ENCODE measurements at places on chromosomes 6 and 20.

DNA sequence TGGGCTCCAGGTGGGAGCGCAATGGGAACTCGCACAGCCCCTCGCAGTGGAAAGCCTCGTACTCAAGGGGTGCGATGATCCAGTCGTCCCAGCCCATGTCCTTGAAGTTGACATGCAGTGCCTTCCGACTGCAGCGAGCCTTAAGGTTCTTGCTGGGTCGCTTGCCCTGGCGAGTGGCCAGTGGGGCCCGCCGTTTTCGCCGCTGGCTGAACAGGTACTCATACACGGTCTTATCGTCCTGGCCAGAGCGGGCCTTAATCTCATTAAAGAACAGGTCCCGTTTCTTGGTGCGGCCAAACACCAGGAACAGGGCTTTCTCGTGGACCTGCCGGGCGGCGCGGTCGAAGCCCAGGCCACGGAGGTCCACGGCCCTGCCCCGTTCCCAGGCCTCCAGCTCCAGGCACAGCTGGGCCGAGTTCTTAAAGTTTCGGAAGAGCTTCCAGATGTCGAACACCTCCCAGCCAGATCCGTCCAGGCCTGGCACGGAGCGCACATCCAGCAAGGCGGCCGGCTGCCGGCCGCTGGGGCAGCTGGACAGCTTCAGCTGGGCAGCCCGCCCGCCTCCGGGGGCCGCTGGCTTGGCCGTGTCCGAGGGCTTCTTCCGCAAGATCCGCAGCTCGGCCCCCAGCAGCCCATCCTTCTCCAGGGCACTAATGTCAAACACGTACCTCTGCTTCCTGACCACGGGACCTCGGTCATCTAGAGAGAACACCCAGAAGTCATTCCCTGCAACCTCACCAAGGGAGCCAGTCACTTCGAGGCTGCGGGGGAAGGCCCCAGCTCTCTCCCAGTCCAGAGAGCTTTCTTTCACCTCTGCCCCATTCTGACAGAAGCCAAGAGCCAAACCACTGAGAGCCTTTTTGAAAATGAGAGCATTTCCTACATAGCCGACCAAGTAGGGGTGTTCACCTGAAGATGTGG, 3.7 kb downstream of the GDF5 start:
- no peak for DNase-seq

DNA sequence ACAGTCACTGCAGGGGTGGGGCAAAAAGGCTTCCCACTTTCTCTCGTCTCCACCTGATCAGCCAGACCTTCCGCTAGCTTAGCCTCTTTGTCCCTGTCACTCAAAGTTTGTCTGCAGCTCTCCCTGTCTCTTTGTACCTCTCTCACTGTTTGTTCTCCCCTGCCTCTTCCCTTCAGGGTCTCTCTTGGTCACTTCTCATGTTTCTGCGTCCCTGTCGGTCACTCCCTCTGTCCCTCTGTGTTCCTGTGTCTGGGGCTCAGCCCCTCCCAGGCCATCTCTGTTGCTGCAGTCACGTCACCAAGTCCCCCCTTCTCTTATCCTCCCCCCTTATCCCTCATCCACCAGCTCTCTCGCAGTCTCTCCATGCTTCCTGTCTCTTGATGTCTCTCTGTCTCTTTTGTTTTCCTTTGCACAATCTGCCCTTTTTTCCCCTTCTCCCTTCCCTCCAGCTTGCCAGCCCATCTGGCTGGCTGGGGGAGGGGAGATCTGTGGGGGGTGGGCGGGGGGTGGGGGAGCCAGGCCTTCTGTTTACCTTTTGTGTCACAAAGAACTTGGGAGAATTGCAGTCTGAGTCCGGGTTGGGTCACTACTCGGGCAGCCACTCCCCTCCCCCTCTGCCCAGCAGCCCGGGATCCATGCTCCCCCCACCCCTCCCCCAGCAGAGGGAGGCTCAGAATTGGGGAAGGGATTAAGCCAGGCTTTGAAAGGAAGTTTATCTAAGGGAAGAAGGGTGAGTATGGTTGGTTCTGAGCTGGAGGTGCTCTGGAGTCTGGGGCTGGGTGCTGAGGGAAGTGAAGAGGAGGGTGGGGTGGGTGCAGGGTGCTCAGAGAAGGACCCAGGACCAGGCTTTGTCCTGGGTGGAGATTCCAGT, 32.3 kb downstream of the FOXP4 start:
- no peak for DNase-seq

DNA sequence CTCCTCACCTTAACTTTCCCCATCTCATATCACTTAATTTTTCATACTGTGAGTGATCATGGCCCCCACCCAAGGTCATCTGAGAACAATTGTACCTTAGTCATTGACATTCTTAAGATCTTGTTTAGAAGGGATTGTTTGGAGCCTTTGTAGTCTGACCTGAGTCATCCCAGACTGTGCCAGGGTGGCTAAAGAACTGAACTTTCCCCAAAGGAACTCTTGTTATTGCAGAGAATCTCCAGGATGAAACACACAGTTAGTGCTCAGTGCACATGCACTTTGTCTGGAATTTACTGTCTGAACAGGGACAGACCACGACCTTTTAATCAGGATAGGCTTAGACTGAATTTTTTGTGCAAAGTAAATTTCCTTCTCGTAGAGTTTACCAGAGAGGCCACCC, 112.6 kb upstream of the CCN2 start:
- no peak for DNase-seq

DNA sequence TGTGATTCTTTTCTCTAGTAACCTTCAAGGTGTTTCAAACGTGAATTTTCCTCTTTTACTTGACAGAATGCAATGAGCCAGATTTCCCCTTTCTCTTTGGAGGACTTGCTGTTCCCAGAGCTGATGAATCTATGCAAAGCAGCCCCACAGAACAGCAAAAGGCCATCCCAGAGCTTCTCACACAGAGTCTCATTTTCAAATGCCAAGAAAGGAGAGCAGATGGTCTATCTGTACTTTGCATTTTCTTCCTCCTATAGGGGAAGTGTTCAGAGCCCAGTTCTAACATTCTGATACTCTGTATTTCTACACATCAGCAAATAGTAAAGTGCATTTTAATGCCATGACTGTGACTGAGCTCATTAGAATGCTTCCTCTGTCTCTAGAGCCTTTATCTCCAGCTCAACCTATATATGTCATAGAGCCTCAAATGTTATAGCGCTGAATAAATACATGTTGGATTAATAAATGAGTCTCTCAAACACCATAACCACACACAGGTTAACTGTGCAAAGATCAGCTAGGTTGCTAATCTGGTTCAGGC, 81.8 kb upstream of the EYA4 start:
- no peak for DNase-seq

- no peak for DNase-seq
Measured at GRCh38 chr20:40488401-40488800, 200.6 kb downstream of the MAFB start.

GRCh38 chr20:3783511-3784195, 2.4 kb upstream of the SPEF1 start:
- DNase-seq, result no peak

DNA sequence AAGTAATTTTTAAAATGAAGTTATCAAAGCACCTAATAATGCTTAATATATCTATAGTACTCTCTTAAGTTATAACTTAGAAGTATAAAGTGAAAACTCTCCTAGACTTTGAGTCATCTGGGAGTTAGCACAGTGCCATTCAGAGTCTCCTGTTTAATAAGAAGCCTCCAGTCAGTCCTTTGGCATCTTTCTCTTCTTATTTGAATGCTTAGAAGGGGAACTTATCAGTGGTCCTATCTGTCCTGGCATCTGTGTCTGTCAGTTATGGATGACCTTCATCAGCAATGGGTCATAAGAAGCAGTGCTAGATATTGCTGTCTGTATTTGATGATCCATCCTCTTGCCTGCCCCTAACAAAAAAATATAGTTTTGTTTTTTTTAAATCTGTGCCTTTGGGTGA, 15.2 kb downstream of the TMEM200A start:
- no peak for DNase-seq

DNA sequence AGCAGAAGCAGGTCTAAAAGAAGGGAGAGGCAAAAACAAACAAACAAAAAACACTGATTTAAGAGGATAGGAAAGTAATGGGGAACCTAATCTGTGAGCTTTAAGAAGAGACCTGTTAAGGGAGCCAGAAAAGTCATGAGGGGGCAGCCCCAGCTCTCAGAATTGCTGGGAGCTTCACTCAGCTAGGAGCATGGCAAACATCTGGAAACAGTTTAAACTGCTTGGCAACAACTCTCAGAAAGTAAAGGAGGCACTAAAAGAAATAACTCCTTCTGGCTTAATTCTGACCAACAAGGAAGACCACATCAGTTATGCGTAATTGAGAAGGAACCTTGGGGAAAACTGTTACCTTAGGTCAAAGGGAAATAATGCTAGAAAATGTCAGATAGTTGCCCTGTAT, 121.4 kb downstream of the LAMP5 start:
- DNase-seq, result no peak

DNA sequence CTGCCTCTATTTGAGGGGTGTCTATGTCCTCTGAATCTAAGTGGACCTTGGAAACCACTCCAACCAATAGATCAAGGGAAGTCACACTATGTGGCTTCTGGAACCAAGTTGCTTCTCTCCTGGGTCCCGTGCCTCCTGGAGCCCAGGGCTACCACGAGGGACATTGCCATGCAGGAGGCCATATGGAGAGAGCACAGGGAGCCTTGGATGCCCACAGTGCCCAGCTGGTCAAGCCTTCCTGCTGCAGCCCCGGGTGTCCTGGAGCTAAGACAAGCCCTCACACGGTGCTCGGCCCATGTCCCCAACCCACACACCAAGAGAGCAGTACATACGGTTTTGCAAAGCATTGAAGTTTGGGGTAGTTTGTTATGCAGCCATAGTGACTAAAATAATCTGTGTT, 231.6 kb downstream of the SYNDIG1 start:
- DNase-seq, result no peak

GRCh38 chr6:137175157-137175867, 1.9 kb upstream of the IL22RA2 start:
- DNase-seq, result no peak

DNA sequence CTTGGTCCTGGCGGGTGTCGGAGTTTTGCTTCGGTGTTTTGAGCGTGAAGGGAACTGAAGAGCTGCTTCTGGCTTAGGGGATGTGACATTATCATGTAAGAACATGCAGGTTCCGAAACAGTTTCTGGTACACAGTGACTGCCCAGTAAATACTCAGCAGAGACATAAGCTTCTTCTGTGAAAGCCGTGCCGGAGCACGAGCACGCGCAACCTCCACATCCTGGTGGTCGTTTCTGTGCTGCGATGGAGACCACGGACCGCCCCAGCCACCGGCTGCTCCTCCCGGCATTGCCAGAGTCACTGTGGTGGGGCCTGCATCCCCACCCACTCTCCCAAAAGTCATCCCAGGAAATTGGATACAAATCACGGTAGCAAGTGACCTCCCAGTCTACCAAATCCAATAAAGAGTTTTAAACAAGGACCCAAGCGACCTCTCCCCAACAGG, 18.7 kb downstream of the KIF25 start:
- DNase-seq, result no peak

DNA sequence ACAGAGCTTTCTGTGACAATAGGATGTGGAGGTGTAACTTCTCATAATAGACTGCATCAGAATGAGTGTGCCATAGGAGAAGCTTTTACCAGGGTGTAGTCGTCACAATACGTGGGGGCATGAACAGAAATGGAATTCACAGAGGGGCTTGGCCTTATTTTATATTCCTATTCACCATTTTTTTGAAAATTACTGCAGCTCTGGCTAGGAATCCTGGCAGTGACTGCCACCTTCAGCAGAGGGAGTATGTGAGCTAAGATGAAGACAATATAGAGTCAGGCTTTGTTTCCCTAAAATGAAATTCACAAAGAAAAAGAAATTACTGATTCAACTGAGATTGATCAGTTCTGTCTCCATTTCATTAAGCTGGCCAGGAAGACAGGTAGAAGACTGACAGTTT, 13.9 kb downstream of the TOMM6 start:
- DNase-seq, result no peak

GRCh38 chr20:45779011-45779915, 12.4 kb downstream of the WFDC3 start:
- DNase-seq, result no peak

DNA sequence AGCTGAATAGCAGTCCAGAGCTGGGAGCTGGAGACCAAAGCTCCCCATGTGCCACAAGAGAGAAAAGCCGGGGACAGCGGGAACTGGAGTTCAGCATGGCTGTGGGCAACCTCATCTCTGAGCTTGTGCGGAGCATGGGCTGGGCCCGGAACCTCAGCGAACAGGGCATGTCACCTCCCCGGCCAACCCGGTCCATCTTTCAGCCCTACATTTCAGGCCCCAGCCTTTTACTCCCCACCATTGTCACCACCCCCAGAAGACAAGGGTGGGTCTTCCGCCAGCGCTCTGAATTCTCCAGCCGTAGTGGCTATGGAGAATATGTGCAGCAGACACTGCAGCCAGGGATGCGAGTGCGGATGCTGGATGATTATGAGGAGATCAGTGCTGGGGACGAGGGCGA, 4.0 kb downstream of the CUL9 start:
- no peak for DNase-seq

DNA sequence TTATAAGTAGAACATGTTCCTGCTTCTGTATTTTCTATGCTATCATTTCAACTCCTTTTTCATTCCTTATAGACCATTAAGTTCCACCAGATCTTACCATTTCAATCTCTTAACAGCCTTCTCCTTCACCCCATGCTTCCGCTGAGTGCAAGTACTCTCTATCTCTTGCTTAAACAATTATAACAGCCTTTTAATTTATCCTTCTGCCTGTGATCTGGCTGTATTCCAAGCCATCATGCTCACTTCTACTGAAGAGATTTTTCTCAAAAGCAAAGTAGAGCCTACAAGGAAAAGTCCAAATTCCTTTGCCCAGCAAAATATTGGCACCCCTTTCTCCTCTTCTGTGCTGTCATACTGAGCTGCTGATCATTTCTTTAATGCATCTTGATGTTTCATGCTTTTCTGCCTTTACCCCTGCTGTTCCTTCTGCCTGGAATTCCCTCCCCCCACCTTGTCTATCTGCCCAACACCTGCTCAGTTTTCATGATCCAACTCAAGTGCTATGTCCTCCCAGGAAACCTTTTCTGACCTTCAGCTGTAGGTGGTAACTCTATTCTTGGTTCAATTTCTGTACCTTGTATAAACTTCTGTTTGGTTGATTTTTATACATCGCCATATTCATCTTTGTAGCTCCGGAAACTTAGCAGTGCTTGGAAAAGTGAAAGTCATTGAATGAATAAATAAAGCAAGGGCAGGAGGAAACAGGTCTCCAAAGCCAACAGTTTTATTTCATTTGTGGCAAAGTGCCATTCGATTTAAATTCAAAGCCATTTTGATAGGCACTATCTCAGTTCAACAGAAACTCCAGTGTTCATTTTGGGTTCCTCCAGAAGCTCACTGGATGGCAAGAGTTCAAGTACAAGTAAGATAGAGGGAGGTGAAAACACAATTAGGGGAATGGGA, 10.5 kb upstream of the BMP2 start:
- DNase-seq, result no peak

DNA sequence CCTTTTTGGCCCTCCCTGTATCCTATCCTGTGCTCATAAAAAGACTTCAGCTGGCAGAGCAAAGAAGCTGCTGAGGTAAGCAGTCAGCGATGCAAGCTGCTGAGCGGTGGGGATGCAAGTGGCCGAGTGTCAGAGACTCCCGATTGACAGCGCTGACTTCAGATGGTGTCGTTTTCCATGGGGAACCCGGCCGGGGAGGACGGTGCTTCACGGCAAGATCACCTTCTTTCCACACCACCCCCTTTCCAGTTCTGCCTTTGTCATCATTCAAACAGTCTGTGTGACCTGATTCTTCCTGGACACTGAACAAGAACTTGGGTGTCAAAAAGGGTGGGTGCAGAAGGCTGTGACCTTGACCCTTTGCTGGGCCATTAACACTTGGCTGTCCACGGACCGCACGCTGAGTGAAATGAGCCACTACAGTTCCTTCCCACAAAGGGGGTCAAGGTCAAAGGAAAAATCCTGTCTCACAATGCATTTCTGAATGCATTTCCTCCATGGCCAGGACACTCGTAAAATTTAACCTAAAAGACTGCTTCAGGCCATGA, 52.9 kb upstream of the UNC93A start:
- no peak for DNase-seq

GRCh38 chr20:51826372-51826771, 24.1 kb upstream of the SALL4 start:
- DNase-seq, result no peak
